Upper lobe of right lung (tissue), 1 donor: ENCODE measurements at places on chromosomes 3 and 15. TPM values are rescaled to one million over a fixed set of nuclear protein-coding genes. Genes with fewer than 3 reads are reported as not detected.

GRCh38 chr3:48600711-48601621, 5.8 kb upstream of the COL7A1 start:
- no peak overlapping the region for H3K4me3 ChIP-seq
- no peak overlapping the region for H3K27ac ChIP-seq
- DNase-seq: no peak
- H3K4me1 ChIP-seq: no peaks in the 10 kb centered on the region

- H3K36me3 ChIP-seq: no peaks in the 10 kb centered on the region
- H3K27me3 ChIP-seq: no peaks in the 10 kb centered on the region
- no peak for DNase-seq
- H3K27ac ChIP-seq: peak overlapping the region; percentile 82
- no peak overlapping the region for H3K4me3 ChIP-seq
Observed at GRCh38 chr3:153137626-153138025, 24.4 kb upstream of the RAP2B start.

- peak; percentile 90 for DNase-seq
- peak overlapping the region; percentile 71 for H3K27ac ChIP-seq
- no peaks in the 10 kb centered on the region for H3K36me3 ChIP-seq
- peaks cover 46% of the 10 kb centered on the region for H3K4me1 ChIP-seq
- no peaks in the 10 kb centered on the region for H3K27me3 ChIP-seq
- no peak overlapping the region for H3K4me3 ChIP-seq
Observed at GRCh38 chr3:45034612-45035252, 8.6 kb downstream of the CLEC3B start.

GRCh38 chr3:155065537-155065936, 14.6 kb upstream of the MME start:
- no peaks in the 10 kb centered on the region for H3K4me1 ChIP-seq
- no peaks in the 10 kb centered on the region for H3K27me3 ChIP-seq
- no peak overlapping the region for H3K4me3 ChIP-seq
- peak overlapping the region; percentile 4 for H3K27ac ChIP-seq
- no peak for DNase-seq

- H3K4me3 ChIP-seq: peak overlapping the region; percentile 4
- H3K27ac ChIP-seq: no peak overlapping the region
- no peaks in the 10 kb centered on the region for H3K27me3 ChIP-seq
- H3K4me1 ChIP-seq: peaks cover 94% of the 10 kb centered on the region
Observed at GRCh38 chr3:185929192-185930151, 8.3 kb downstream of the TRA2B start.

- no peak for DNase-seq
- H3K36me3 ChIP-seq: no peaks in the 10 kb centered on the region
- no peak overlapping the region for H3K4me3 ChIP-seq
- H3K27me3 ChIP-seq: no peaks in the 10 kb centered on the region
- H3K27ac ChIP-seq: no peak overlapping the region
Observed at GRCh38 chr3:56260262-56260661, 208.0 kb downstream of the ERC2 start.

GRCh38 chr3:183061391-183062172, 37.7 kb downstream of the MCCC1 start:
- no peaks in the 10 kb centered on the region for H3K27me3 ChIP-seq
- H3K36me3 ChIP-seq: peaks cover 34% of the 10 kb centered on the region
- no peak overlapping the region for H3K27ac ChIP-seq
- no peak for DNase-seq
- no peaks in the 10 kb centered on the region for H3K4me1 ChIP-seq

DNA sequence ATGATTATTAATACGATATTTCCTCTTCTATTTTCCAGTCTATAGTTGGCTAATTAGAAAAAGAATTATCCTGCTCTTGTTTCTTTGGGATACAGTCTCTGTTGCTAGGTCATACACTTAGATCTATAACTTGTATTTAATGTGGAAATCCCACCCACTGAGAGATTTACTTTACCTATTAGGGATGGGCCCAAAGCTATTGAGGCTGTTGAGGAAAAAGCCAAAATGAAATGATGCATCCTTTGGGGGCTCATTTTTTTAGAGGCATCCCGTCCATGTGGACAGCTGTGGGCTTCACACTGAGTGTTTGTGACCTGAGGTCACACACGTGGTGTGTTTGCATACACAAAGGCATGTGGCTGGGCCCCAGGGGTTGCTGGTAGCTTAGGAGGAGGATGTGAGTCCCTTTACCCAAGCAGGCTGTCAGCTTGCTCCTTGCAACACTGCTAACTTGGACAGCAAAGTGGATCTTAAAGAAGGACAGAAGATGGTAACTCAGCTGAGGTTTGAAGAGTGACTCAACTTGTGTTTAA, 477.4 kb downstream of the AGBL1 start:
- H3K4me1 ChIP-seq: no peaks in the 10 kb centered on the region
- no peaks in the 10 kb centered on the region for H3K27me3 ChIP-seq
- no peak overlapping the region for H3K27ac ChIP-seq
- H3K36me3 ChIP-seq: no peaks in the 10 kb centered on the region

DNA sequence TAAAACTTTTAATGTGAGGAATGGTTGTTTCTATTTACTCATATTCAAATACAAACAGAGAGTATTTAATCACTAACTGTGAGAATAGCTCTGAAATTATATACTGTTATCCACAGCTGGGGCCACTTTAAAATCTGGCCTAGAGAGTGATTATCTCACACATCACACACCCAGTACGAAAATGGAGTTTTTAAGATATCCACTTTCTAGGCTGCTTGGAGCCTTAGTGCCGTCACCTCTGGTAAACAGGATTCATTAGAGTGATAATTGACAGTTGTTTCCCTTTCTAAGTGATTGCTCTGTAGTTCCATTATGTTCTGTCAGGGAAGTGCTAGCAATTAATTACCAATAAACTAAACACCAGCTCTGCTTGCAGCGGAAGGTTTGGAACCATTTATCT, 942.4 kb downstream of the FHIT start:
- no peak for DNase-seq
- H3K27ac ChIP-seq: no peak overlapping the region
- no peak overlapping the region for H3K4me3 ChIP-seq
- no peaks in the 10 kb centered on the region for H3K36me3 ChIP-seq
- no peaks in the 10 kb centered on the region for H3K27me3 ChIP-seq
- no peaks in the 10 kb centered on the region for H3K4me1 ChIP-seq

GRCh38 chr3:85737846-85738245, 779.1 kb downstream of the CADM2 start:
- H3K27me3 ChIP-seq: no peaks in the 10 kb centered on the region
- no peaks in the 10 kb centered on the region for H3K4me1 ChIP-seq
- no peaks in the 10 kb centered on the region for H3K36me3 ChIP-seq

DNA sequence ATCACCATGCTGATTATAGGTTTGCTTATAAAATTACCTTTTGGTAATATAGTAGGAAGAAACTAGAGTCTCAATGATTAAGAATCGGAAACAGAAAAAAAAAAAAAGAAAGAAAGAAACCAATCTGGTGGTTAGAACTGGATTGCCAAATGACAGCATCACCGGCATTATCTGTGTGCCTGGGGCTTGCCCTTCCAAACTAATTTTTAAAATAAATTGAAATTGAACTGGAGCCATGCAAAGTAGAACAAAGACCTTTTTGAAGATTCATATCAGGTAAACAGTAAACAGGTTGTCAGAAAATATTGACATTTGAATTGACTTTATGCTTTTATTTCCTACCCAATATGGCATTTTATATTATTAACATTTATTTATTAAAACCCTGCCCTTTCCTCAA, 11.2 kb upstream of the CPB1 start:
- no peak overlapping the region for H3K27ac ChIP-seq
- DNase-seq: no peak
- H3K36me3 ChIP-seq: no peaks in the 10 kb centered on the region
- H3K4me1 ChIP-seq: no peaks in the 10 kb centered on the region
- no peak overlapping the region for H3K4me3 ChIP-seq

RYR3 gene
- total RNA-seq: 0.61 TPM

SCN5A gene
- 0.58 TPM for total RNA-seq

PFKFB4 gene
- total RNA-seq: 11.0 TPM

BCHE gene
- 6.8 TPM for total RNA-seq

FSTL1 gene
- total RNA-seq: 221 TPM

SPINK8 gene
- not detected for total RNA-seq

PRSS50 gene
- total RNA-seq: 0.20 TPM

FGF12 gene
- 3.2 TPM for total RNA-seq
